ENCODE measurements at places on chromosomes 13 and 19. TPM values are rescaled to one million over a fixed set of nuclear protein-coding genes. Genes with fewer than 3 reads are reported as not detected.

The FLT3 gene
- total RNA-seq: 0.55 TPM

DNA sequence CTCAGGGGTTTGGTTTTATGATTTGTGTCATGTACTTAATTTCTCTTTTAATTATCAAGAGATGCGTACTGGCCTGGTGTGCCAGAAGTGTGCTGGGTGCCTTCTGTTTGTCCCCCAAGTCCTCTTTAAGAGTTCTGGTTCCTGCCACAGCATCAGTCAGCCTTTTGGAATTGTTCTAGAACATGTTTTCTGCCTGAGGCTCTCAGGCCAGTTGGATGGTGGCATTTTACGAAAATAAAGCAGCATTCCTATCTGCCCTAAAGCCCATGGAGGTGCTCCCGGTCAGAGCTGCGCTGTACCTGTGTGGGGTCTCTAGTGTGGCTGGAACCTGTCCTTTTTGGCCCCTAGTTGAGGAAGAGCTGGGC, 54.1 kb downstream of the TSSK6 start:
- no peak for DNase-seq

- peak; percentile 60 for DNase-seq
Observed at GRCh38 chr19:38736036-38736412, 8.2 kb downstream of the CAPN12 start.

The UGGT2 gene
- not detected for total RNA-seq

DNA sequence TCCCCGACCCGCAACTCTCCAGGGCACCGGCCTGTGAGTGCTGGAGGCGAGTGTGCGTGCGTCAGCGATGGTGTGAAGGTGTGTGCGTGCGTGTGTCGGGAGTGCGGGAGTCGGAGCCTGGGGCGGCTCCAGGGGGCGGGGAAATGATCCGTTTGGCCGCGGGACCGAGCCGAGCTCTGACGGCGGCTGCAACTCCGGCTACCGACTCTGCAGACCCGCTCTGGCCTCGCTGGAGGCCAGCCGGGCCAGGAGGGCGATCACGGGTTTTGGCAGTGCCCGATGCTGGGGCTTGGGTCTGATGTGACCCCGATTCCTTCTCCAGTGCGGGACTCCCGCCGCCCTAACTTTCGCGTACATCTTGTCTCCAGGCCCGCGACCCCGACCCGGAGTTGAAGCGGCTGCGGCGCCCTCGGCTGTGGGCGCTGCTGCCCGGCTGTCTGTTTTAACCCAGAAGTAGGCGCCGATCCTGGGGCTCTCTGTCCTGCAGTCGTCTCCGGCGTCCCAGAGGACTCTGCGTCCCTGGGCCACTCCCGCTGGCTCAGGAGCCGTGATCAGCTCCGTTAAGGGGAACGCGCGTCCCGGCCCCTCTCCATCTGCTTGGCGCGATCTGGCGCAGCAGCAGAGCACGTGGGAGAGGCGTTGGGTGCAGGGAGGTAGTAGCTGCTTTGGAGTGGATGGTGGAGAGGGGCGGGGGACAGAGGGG, 1.2 kb downstream of the CHST8 start:
- no peak for DNase-seq

GRCh38 chr19:44777715-44778347, at the start of gene CBLC:
CBLC (plus strand) TSS chr19:44777890; CDS start chr19:44777932, 42 bp downstream.
- DNase-seq: no peak

DNA sequence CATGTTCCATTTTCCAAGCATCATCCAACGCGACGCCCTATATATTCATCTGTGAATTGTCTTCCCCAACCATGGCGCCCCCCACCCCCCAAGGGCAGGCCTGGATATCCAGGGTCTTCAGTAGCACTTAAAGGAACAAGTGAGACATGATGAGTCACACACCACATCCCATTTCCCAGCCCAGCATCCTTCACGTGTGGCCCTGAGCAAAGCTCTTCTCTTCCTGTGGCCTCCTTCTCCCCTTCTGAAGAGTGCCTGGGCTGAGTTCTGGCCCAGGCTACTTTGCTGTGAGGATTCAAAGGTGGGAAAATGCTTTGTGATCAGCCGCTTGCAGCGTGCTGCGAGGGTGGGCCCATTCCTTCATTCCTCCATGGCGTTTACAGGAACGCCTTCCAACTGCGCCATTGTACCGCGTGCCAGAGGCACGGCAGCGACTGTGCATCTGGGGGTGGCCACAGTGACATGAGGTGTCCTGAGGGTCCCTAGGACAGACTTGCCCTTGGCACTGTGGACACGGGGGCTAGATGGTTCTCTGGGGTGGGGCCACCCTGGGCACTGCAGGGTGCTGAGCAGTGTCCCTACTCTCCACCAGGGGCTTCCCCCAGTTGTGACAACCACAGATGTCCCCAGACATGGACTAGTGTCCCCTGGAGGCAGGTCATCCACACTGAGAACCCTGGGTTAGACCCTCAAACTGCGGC, 11.7 kb downstream of the PLIN4 start:
- DNase-seq: no peak

The ZNF799 gene
- 1.1 TPM for total RNA-seq

DNA sequence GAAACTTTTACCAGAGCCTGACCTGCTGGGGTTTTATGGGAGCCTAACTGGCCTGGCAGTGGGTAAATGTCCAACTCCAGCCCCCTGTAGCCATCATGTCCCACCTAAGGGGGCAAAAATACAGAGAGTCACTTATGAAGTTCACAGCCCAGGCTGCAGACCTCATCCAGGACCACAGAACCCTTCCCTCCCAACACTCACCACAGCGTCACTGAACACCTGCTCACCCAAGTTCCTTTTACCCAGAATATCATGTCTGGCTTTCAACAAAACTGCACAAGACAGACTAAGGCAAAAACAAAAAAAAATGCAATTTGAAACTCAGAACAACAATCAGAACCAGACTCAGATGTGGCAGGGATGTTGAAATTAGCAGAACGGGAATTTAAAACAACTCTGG, 6.4 kb downstream of the CEACAM3 start:
- no peak for DNase-seq

The SEMA6B gene
- 0.14 TPM for total RNA-seq

- DNase-seq: no peak
Observed at GRCh38 chr19:10235003-10235402, 3.9 kb upstream of the S1PR2 start.

DNA sequence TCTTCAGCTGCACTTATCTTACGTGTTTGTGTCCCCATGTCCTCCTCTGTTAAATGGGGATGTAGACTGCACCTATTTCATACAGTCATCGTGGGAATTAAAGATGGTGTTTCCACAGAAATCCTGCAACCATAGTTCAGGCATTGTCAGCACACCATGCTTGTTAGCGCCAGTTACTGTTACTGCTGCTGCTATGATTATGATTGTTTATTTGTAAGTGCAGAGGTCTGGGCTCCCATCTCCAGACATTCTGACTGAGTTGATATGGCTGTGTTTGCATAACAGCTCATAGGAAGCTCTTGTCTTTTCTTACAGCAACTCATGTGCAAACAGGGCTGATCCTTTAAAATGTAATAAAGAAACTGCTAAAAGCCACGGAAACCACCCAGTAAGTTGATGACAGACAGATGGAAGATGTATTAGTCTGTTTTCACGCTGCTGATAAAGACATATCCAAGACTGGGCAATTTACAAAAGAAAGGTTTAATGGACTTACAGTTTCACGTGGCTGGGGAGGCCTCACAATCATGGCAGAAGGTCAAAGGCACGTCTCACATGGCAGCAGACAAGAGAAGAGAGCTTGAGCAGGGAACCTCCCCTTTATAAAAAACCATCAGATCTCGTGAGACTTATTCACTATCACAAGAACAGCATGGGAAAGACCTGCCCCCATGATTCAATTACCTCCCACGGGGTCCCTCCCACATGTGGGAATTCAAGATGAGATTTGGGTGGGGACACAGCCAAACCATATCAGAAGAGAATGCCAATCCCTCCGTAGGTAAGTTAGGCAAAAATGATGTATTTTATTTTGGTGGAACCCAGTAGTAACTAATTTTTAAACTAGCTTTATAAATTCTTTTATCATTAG, 1.6 kb downstream of the ZSCAN5A start:
- no peak for DNase-seq

DNA sequence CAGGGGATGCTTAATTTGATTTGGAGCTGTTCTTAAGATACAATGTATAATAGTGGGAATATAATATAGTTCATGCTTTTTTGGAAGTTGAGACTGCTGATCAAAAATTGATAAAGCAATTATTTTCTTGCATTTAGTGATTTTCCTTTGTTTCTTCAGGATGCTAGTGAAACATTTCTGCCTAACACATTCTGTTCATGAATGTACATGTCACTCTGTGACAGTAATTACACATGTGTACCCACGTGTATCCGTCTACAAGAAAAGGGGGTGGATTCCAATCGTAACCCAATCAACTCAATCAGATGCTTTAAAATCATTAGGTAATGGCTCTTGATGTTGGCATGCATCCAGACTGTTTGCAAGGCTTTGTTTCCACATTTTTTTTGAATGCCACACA, 5.0 kb upstream of the FRY start:
- DNase-seq: no peak

The BEST2 gene
- not detected for total RNA-seq

The PPM1N gene
- 3.5 TPM for total RNA-seq

GRCh38 chr13:114089751-114090400, 42.5 kb downstream of the RASA3 start:
- DNase-seq: no peak

DNA sequence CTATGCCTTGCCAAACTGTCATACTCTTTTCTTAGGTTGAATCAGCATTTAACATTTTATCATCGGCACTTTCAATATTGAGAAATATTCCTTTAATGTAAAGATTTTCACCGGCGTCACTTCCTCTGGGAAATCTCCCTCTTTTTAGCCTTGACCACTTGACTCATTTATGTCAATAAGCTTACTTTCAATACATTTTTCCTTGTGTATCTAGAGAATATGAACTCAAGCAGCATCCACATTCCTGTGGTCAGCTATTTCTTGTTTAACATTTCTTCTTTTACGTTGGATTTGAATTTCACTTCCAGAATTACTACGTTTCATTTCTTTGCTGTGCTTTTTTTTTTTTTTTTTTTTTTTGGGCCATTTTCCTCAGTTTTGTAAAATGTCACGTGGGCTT, 271.2 kb upstream of the HTR2A start:
- DNase-seq: no peak

The DCT gene
- total RNA-seq: 0.25 TPM

The MYADM gene
- 444 TPM for total RNA-seq

The ZSCAN4 gene
- not detected for total RNA-seq

Measured in CD4-positive, alpha-beta T cell (primary cell).